ENCODE measurements at places on chromosomes 1 and 21.

DNA sequence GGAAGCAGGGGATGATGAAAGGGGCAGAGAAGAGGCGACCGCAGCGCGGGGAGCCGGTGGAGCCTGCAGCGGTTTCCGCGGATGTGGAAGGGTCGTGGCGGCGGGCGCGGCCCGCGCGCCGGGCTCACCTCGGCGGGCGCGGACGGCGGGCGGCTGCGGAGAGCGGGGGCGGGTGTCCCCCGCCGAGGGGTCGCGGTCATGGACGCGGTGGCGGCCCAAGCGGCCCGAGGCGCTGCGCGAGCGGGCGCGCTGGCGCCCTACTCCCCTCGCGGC, 572 bp downstream of the LPGAT1 start:
- DNase-seq, result no peak

- no peak for DNase-seq
Measured at GRCh38 chr1:228017356-228018124, 10.7 kb downstream of the WNT3A start.

DNA sequence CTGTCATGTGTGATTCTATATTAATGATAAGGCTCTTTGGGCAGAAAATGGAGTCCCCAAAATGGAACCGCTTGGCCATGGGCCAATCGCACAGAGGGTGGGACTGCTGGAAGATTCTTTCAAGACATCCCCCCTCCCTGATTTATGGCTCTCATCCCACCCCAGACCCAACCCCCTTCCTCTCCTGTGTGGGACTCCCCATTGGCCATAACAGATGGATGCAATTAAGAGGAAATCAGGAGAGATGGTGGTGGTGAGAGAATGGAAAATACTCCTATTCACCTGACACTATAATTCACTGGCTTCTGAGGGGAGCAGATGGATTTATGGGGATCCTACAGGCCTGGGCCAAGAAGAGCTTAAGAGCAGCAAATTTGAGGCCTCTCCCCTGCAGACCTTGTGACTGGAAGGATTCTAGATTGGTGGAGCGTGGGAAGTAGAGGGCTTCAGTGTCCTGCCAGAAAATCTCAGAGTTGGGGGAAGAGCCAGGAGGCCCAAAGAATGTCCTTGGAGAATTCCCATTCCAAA, 1.7 kb downstream of the IGFN1 start:
- DNase-seq, result peak; percentile 88

DNA sequence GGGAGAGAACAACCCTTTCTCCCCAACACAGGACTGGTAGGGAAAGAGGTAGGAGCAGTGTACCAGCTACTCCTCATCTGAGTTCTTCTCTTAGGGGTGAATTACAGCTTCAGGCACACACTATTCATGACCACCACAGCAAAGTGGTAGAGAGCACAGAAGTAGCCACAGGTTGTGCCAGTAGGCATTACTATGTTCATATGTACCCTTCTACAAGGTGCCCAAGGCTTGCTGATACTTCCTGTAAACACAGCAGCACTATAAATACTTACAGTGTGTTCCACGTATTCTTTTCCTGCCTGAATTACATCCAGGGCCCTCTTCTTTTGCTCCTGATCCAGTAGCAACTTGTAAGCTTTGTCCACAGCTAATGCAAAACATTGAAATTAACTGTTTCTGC, 23.1 kb downstream of the DNAJC8 start:
- no peak for DNase-seq

DNA sequence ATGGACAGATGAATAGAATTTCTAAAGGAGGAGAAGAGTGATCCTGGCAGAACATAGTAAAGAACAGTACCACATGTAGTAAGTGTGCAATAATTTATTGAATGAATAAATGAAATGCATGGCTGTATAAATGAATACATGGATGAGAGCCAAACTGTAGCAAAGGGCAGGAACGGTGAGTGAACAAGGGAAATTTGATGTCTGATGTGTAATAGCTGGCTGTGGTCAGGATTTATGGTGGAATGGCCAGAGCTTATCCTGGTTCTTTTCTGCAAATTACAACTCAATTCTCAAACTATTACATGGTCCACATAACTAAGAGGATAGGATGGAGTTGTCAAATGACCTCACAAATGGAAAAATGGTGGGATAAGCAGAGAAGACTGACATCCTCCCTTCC, 43.2 kb upstream of the ARHGAP29 start:
- DNase-seq, result no peak

- DNase-seq, result no peak
Measured at GRCh38 chr1:61926597-61926996, 184.3 kb downstream of the PATJ start.

GRCh38 chr1:193318347-193318746, 131.9 kb upstream of the B3GALT2 start:
- no peak for DNase-seq

- DNase-seq, result peak; percentile 99
Measured at GRCh38 chr21:28111151-28111619, 881.5 kb downstream of the LTN1 start.

DNA sequence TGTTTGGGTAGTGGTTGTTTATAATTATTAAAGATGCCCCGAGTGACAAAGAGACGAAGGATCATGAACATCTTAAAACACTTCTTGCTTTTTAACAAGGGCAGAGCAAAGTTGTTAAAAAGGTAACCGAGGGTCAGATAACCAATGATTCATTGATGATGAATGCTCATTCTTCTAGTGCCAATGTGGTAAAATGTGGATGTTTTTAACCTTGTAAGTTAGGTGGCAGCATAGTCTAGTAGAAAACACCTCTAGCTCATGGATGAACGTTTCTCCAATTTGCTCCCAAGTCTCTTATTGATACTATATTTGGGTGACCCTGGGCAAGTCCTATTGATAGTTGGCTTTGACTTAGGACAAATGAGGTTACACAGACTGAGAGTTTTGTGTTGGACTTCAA, 167.9 kb downstream of the KIF26B start:
- DNase-seq, result no peak

DNA sequence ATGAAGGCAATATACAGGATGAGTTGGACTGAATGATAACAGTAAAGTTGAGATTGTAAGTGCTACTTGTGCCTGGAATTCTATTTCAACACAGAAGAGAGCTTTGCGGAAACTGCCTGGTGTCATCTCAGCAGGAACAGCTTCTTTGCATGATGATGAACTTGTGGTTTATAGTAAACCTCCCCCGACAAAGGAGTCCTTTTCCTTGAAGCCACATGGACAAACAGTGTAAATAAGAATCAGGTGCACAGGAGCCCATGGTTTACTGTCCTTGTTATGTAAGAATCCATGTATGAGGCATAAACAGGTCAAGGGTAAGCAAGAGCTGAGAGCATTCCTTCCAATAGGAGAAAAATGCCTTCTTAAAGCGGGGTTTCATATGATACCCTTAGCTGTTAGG, 66.2 kb downstream of the PCNX2 start:
- DNase-seq, result no peak

DNA sequence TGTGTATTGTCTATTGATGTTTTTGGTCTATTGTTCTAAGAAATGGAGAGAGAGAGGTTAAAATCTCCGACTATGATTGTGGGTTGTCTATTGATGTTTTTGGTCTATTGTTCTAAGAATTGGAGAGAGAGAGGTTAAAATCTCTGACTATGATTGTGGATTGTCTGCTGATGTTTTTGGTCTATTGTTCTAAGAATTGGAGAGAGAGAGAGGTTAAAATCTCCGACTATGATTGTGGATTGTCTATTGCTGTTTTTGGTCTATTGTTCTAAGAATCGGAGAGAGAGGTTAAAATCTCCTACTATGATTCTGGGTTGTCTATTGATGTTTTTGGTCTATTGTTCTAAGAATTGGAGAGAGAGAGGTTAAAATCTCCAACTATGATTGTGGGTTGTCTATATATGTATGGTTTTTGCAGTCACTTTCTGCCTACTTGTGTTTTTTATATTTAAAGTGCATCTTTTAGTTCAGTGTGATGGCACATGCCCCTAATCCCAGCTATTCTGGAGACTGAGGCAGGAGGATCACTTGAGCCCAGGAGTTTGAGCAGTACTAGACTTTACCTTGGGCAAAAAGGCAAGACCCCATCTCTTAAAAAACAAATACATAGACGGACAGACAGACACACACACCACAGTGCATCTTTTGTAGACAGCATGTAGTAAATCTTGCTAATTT, 16.2 kb downstream of the C1orf159 start:
- no peak for DNase-seq

DNA sequence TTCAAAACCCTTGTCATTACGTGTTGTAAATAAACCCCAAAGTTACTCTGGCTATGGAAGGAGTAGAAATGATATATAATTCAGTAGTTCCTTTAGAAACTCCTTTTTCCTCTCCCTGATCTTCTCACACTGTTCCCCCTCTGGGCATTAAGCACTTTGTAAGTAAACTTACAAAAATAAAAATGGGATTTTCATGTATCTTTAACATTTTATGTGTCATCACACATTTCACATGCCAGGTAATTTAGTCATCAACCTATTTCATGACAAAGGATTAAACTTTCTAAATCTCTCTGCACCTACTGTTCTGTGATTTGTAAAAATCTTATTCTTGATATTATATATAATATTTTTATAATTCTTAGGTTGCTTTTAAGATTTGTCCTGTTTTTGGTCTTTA, 176.9 kb downstream of the NEK7 start:
- no peak for DNase-seq

- DNase-seq, result peak; percentile 24
Measured at GRCh38 chr1:197674286-197674685, 101.0 kb downstream of the DENND1B start.

GRCh38 chr1:72280711-72281110, 1.6 kb downstream of the NEGR1 start:
- DNase-seq, result peak; percentile 39

DNA sequence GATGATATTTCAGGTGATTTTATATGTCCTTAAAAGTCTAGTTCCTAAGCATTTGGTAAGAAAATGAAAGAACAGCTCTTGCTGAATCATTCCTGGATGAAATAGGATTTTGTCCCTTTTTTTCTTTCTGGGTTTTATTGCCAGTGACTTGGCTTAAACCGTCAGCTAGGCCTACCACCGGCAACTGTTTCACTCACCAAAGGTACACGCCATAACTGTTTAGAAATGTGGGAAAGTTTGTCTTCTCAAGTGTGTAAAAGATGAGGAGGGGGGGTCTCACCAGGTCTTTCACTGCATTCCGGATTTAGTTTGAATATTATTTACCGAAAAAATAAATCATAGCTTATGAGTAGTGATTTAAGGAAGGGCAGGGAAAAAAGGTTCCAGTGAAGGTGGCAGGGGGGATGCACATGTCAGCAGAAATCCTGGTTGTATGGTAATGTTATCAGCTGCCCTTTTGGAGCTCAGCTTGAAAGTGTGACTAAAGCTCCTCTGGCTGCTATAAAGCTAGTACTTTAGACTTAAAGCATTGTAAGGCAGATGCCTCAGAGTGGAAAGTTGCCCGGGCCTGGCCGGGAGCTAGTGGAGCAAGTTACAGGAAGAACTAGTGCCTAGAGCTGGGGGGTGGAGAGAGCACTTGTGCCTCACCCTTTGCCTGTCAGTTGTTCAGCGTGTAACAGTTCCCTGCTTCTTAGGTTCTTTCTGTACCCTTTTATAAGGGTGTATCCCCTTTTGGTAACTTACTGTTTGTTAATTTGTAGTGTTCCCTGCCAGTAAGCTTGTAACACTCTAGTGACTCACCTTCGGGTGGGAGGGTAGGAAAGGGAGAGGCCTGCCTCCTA, 3.1 kb downstream of the ATP1A1 start:
- peak; percentile 87 for DNase-seq

DNA sequence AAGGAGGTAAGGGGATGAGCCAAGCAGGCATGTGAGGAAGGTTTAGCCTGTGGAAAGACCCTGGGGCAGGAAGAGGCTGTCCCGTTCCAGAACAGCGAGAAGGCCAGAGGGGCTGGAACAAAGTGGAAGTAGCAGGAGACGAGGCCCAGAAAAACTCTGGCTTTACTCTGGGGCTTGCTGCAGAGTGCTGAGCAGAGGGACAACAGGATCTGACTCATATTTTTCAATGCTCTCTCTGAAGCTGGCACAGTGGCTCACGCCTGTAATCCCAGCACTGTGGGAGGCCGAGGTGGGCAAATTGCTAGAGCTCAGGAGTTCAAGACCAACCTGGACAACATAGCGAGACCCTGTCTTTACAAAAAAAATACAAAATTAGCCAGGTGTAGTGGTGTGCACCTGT, 52.4 kb upstream of the PAX7 start:
- no peak for DNase-seq

DNA sequence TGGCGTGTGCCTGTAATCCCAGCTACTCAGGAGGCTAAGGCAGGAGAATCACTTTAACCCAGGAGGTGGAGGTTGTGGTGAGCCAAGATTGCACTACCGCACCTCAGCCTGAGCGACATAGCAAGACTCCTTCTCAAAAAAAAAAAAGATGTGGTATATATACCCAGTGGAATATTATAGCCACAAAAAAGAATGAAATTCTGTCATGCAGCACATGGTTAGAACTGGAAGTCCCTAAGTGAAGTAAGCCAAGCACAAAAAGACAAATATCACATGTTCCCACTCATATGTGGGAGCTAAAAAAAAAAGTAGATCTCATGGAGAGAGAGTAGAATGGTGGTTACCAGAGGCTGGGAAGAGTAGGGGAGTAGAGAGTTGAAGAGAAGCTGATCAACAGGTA, 18.7 kb downstream of the PSMB4 start:
- no peak for DNase-seq

DNA sequence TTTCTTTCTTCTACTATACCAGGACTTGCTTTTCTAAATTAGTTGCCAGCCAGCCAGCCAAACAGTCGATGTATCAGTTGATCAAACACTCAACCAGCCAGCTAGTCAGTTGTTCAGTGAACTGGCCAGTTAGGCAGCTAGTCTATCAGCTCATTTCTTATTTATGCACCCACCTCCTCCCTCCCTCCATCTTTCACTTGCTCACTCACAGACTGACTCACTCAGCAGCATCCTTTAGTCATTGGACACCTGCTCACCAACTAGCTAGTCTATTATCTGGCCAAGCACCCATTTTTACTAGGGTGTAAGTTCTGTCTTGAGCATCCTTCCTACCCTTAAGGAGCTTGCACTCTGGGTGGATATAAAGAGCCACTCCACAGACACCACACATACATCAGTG, 5.9 kb upstream of the SPRR4 start:
- no peak for DNase-seq
